Osteocyte (in vitro differentiated cells): ENCODE measurements at places on chromosomes 16 and 17. TPM values are rescaled to one million over a fixed set of nuclear protein-coding genes. Genes with fewer than 3 reads are reported as not detected.

DNA sequence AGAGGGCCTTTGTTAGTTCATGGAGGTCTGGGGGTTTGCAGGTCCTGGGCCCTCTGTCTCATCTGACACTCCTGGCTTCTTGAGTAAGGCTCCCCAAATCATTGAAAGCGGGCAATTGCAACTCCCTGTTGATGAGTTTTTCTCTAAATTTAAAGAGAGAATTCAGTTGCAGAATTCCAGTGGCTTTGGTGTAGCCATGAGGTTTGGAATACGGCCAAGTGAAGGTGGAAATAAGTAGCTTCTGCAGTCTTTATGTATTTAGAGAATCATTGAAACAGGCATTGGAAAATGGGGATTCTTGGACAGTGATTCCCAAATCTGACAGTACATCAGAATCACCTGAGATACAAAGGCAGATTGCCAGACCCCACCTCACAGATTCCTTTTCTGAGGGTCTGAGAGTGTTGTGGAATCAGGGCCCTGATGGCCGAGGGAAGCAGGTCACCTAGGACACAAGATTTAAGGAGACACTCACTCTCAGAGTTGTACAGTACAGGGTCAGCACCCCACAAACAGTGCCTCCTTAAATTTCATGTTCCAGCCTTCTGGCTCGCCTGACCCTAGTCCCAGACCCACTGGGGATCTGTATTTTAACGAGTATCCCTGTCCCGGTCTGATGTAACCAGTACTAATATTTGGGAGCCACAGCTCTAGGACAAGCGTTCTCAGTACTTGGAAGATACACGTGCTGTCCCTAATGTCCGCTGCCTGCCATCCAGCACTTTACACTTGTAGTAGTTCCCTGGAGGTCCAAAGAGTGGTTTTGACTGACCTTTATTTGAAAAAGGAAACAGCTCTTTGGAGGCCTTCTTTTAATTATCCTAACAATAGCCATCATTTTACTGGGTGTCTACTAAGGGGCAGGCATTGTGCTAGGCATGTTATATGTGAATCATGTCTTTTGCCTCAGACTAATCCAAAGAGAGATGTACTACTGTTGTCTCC, 37.8 kb downstream of the YPEL2 start:
- DNase-seq: no peak
- H3K27me3 ChIP-seq: no peaks in the 10 kb centered on the region
- H3K27ac ChIP-seq: peak overlapping the region; percentile 23

DNA sequence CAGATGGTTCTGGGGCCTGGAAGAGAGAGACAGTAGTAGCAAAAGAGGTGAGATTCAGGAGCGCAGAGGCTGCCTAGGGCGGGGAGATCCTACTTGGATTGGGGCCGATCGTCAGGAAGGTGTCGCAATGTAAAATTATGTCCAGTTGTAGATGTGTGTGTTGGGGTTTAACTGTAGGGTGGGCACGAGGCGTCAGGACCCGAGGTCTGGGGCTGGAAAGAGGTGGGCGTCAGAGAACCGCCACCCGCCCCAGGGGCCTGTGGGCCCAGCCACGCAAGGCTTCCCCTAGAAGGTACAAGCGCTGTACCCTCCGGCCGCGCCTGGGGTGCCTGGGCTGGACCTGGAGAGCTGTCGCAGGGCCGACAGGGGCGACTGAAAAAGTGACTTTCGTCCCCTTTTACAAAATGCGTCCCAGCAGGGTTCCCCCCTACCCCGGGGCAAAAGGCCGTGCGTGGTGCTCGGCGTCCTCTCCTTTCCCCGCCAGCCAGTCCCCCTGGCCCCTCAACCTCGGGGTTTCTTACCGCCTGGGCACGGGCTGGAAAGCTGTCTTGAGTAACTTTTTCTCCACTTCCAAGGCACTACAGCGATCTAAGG, 2.8 kb downstream of the IRX3 start:
- H3K36me3 ChIP-seq: peaks cover 2% of the 10 kb centered on the region
- no peak for DNase-seq
- H3K27ac ChIP-seq: no peak overlapping the region
- H3K4me1 ChIP-seq: peaks cover 27% of the 10 kb centered on the region
- H3K27me3 ChIP-seq: peaks cover 73% of the 10 kb centered on the region
- H3K4me3 ChIP-seq: peak overlapping the region; percentile 19

GRCh38 chr16:70267516-70267915, 15.8 kb upstream of the EXOSC6 start:
- no peak overlapping the region for H3K4me3 ChIP-seq
- peak overlapping the region; percentile 34 for H3K27ac ChIP-seq
- H3K36me3 ChIP-seq: peaks cover 57% of the 10 kb centered on the region

DNA sequence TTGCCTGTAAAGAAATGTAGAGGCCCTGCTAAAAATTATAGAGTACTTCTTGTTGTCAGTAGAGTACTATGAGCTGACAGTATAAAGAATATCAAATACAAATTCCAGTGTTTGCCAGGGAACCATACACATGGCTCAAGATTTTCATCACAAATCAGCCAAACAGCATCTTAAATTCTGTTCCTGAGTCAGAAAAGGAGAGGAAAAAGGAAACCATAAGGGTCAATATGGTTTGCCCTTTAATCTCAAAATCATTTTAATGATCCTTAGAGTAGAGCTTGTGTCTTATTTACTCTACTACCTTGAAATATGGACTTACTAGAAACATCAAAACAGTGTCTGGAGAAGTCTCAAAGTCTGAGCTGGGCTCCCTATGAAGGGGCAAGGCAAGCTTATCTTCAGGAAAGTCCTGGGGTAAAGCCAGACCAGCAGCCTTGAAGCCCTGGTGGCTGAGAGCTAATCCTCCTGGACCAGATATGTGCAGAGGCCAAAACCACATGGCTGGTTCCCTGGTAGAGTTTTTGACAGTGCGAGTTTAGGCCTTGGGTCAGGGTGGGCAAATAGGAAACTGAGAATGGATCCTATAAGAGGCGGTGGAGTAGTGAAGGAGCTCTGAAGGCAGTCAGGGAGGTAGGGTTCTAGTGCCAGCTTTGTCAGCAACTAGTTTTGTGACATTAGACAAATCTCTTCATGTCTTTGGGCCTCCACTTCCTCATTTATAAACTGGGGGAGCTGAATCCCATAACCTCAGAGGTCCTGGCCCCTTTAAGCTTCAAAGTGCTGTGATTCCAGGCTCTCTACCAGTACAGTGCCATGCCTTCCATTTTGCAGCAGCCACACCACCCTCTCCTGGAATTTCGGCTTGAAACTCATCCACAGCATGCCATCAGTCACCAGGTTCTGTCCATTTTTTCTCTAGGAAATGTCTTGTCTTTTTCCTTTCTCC, 38.9 kb downstream of the MRTFB start:
- H3K4me1 ChIP-seq: peaks cover 44% of the 10 kb centered on the region
- H3K36me3 ChIP-seq: no peaks in the 10 kb centered on the region
- no peak overlapping the region for H3K4me3 ChIP-seq

DNA sequence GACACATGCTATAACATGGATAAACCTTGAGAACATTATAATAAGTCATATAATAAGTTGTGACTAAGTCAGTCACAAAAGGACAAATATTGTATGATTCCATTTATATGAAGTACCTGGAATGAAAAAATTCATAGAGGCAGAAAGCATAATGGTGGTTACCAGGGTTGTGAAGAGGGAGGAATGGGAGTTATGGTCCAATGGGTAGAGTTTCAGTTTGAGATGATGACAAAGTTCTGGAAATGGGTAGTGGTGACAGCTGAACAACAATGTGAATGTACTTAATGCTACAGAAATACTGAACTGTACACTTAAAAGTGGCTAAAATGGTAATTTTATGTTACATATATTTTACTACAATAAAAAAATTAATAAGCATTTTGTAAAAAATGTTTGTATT, 49.7 kb downstream of the MYO1D start:
- no peak for DNase-seq
- H3K4me3 ChIP-seq: no peak overlapping the region
- peaks cover 17% of the 10 kb centered on the region for H3K4me1 ChIP-seq

Gene BIRC5
- 11.9 and 12.3 TPM in 2 replicates for total RNA-seq

Gene DRC3
- total RNA-seq: 2.1 and 2.9 TPM in 2 replicates

DNA sequence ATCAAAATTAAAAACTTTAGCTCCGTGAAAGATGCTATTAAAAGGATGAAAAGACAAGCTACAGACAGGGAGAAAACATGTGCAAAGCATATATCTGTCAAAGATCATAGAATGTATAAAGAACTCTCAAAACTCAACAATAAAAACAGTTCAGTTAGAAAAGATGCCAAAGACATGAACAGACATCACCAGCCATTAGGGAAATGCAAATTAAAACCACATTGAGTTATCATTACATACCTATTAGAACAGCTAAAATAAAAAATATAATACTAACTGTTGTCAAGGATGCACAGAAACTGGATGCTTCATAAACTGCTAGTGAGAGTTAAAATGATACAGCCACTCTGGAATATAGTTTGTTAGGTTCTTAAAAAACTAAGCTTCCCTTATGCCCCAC, 58.8 kb downstream of the NFATC3 start:
- peaks cover 6% of the 10 kb centered on the region for H3K36me3 ChIP-seq
- DNase-seq: no peak
- H3K4me1 ChIP-seq: peaks cover 22% of the 10 kb centered on the region

GRCh38 chr16:67011274-67011673, 17.7 kb upstream of the CBFB start:
- H3K4me1 ChIP-seq: peaks cover 5% of the 10 kb centered on the region
- no peaks in the 10 kb centered on the region for H3K36me3 ChIP-seq
- no peak for DNase-seq
- no peak overlapping the region for H3K4me3 ChIP-seq

- H3K4me1 ChIP-seq: peaks cover 6% of the 10 kb centered on the region
- H3K36me3 ChIP-seq: no peaks in the 10 kb centered on the region
- H3K4me3 ChIP-seq: peak overlapping the region; percentile 45
- no peak overlapping the region for H3K27ac ChIP-seq
Measured at GRCh38 chr16:559411-560203, 587 bp upstream of the PRR35 start.
